ENCODE measurements at places on chromosomes 12 and 14. TPM values are rescaled to one million over a fixed set of nuclear protein-coding genes. Genes with fewer than 3 reads are reported as not detected.

The EPYC gene
- total RNA-seq, result not detected

DNA sequence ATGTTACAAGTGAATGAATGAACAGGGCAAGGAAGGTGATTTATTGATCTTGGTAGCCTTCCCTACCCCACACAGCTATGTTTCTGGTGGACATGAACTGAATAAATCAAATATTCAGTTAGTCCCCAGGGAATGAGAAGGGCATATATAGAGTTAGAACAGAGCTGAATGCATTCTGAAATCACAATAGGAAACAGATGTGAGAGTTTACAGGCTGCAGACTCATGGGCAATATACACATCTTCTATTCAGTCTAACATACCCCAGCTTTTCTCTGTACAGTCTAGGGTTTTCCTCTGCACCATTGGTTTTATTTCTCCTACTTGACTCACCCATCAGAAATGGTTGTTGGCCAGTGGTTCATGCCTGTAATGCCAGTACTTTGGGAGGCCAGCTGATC is 7.3 kb upstream of the STX2 start:
- no peak for DNase-seq

- DNase-seq, result no peak
Measured at GRCh38 chr12:130356222-130356621, 18.5 kb downstream of the PIWIL1 start.

The XRCC3 gene
- 16.7 TPM for total RNA-seq

The NDRG2 gene
- 21.8 TPM for total RNA-seq

The HOXC10 gene
- total RNA-seq, result not detected

DNA sequence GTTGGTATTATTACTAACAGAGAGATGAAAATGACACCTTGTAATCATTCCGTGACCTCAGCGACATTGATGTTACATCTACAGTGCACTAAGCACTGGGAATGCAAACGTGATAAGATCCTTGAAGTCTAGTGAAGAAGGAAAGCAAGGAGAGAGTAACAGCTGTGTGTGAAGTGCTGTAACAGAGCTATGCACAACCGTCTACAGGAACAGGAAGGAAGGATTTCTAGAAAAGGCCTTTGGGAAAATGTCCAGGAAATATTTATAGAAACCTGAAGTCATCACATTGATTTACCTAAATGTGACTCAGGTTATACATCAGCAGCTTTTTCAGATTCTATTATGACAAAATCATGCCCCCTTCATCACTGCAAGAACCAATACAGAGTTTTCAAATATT is 304.2 kb upstream of the AMIGO2 start:
- DNase-seq, result no peak

The TAS2R8 gene
- not detected for total RNA-seq

- DNase-seq, result no peak
Measured at GRCh38 chr14:84826294-84826693, 703.6 kb upstream of the FLRT2 start.

GRCh38 chr14:23285530-23286019 is 357 bp downstream of the HOMEZ start:
- DNase-seq, result no peak

DNA sequence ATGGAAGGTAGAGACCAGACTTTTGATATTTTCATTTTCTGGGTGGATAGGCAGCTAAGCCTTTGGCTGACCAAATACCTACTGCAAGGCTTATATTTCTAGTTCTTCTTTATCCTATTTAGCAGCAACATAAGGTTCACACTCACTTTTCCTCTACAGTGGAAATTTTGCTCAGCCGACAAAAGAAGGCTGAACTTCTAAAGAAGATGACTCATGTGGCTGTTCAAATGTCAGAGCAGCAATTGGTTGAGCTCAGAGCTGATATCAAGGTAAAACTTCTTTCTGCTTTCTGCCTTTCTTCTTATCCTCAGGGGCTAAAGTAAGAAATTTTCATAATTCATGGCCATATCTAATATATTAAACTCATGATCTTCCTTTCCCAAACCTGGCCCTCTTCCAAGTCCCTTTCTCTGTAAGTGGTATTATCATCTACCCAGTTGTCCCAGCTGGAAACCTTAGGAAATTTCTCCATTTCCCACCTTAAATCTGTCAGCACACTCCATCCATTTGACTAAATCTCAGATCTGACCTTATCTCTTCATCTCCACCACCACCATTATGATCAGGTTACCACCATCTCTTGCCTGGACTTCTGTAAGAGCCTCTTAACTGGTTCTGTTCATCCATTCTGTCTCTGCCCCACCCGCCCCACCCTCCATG is 19.8 kb upstream of the KCNH3 start:
- DNase-seq, result no peak

GRCh38 chr14:61756135-61756534 is 6.1 kb upstream of the SNAPC1 start:
- DNase-seq, result no peak

The PLEKHG7 gene
- not detected for total RNA-seq

The TAS2R46 gene
- total RNA-seq, result 4.8 TPM

DNA sequence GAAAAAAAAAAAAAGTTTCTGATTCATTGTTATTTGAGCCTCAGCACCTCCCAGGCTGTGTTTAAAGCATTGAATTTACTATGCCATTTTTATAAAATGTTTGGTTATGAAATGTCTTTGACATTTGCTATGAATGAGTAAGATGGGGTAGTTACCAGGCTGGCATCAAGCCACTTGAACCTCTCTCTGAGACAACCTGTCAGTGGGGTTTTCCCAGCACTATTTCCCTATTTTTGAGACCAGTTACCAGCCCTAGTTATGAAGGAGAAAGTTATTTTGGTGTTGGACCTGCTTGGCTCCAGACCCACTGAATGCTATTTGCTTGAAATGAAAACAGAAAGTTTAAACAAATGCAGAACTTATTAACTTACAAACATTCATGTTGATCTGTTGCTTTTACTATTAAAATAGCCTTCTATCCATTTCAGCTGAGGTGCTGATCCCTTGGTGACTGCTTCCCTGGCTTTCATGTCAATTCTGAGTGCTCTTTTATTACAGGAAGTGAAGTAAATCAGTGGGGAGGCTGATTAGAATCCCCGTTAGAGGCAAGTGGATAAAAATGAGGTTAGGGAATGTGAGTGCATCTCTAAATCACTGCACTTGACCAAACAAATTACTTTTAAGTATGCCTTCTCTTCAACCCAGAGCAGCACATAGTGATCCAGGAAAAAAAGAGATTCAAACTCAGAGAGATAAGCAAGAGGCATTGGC is 37.8 kb downstream of the LLPH start:
- peak; percentile 65 for DNase-seq

DNA sequence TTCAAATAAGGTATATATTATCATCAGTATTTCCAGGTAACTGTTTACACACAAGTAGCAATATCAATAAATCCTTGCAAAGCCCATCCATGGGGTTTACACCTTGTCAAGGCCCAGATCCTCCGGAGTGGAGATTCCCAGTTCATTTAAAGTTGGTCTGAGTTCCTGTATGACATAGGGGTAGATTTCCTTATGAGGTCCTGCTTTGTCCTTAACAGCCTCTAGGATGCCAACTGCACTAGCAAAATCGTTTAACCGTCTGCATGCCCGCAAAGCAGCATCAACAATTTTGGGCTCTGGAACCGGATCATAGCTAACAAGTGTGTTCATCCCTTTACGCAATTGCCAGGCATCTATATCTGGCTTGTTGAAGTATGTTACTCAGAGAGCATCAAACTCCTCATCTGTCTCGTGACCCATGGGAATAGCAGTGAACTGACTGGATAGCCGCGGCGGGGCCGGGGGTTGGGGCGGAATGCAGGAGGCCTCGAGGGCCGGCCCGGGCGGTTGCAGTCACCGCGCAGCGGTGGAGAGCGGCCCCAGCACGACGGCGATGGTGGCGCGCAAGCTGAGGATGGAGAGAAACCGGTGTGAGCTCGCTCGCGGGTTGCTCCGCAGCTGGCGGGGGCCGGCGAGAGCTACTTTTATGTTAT is 30.6 kb upstream of the FBXO34 start:
- DNase-seq, result no peak

DNA sequence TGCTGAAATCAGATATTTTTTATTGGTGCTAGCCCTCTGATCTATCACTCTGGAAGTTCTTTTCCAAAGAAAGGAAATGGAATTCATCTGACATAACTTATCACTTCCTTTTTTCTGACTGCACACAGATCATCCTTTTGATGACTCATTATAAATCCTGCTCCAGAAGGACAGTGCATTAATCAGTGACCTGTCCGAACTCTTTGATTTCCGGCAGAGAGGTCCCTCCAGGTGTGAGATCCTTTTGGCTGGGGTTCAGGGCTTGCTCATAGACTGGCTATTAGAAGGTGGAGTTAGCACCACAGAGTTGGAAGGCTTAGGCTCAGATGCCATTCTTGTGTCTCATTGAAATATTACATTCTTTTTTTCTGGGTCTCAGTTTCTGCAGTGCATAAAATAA is 328.2 kb downstream of the ZFP36L1 start:
- no peak for DNase-seq

- DNase-seq, result no peak
Measured at GRCh38 chr12:19884021-19884492, 444.8 kb downstream of the AEBP2 start.

The CLIP1 gene
- 25.9 TPM for total RNA-seq

The NCKAP5L gene
- total RNA-seq, result 24.8 TPM

GRCh38 chr14:99930420-99931274 is 134.6 kb upstream of the EVL start:
- DNase-seq, result no peak

DNA sequence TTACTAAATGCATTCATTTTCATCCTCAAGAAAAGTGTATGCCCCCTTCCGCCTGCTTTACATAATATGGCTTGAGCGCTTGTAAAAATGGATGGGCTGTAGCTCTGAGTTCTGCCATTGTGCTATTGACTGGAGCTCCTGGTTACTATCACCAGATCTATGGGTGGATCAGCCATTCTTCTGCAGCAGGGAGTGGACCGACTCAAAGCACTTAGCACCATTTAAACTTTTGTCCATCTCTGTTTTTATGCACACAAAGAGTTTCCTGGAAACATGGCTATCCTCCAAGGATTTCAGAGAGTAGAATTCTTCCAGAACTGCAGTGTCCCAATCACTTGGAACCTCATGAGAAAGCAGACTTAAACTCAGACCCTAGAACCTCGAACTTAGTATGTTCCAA is 4.5 kb upstream of the NUMB start:
- no peak for DNase-seq

The NIN gene
- 34.2 TPM for total RNA-seq

DNA sequence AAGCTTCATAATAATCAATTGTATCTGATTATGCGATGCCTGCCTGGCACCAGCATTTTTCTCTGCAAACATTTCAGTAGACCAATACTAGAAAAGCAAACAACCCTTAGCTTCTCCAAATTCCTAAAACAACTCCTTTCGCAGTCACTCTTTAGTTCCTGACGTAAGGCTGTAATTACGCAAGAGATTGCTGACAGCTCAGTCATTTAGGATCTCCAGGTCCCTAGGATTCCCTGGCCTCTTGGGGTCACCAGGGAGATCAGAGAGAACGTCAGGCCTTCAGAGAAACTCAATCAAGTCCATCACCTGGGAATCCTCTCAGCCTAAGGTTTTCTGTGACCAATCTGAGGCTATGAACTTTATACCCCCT is 390.6 kb downstream of the PAWR start:
- DNase-seq, result no peak

The DPPA3 gene
- not detected for total RNA-seq

DNA sequence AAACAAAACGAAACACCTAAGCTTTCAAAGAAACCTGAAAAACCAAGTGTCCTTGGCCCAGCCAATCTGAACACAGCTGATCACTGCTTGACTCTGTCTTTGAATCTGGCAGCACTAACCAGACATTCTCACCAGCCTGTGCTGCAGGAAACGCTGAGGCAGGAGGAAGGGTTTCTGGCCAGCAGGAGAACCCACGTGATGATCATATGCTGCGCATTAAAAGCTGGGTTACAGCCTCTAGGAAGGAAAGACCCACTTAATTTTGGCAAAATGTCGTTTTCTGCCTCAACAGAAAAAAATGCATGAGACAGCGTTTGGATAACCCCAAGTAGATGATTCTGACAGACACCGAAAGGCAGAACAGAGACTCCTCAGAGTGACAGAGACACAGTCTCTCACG is 9.8 kb downstream of the APPL2 start:
- DNase-seq, result peak; percentile 81

- DNase-seq, result peak; percentile 55
Measured at GRCh38 chr12:7374423-7375144, 69.4 kb downstream of the CD163L1 start.

The CSRP2 gene
- total RNA-seq, result 0.54 TPM
